CD4-positive, alpha-beta T cell treated with Interleukin-17A for 1 hour (primary cell): ENCODE measurements at places on chromosomes 1 and 21.

DNA sequence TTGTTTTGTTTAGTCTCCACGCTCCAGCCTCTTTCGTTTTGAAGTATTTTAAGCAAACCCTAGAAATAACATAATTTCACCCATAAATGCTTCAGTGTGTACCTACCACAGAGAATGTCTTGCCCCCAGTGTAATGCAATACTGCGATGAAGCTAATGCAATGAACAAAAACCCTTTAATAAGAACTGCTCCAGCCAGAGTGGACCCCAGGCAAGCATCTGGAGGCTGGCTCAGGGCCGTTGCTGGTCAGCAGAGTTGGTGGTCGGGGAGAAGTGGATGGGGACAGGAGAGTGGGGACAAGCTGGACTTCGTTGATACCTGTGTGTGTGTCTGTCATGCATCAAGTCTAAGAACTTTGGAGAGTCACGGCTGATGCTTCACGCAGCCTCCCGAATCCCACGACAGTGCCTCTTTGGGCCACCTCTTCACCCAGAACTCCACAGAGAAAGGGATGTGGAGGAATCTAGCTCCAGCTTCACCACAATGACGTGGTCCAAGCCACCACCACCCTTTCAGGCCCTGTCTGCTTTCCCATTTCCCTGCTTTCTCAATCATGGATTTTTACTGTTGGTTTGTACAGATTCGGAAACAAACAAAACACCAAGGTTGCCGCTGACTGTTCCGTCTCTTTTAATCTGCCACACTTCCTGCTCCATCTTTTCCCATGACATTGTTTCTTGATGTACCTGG lies 108.6 kb upstream of the ERRFI1 start:
- no peak for DNase-seq

- no peak for DNase-seq
Measured at GRCh38 chr21:14688412-14688811, 142.3 kb upstream of the SAMSN1 start.

GRCh38 chr1:219837994-219838294 lies 90.4 kb downstream of the SLC30A10 start:
- DNase-seq: no peak

GRCh38 chr1:229411434-229412055 lies 22.3 kb downstream of the ACTA1 start:
- no peak for DNase-seq

DNA sequence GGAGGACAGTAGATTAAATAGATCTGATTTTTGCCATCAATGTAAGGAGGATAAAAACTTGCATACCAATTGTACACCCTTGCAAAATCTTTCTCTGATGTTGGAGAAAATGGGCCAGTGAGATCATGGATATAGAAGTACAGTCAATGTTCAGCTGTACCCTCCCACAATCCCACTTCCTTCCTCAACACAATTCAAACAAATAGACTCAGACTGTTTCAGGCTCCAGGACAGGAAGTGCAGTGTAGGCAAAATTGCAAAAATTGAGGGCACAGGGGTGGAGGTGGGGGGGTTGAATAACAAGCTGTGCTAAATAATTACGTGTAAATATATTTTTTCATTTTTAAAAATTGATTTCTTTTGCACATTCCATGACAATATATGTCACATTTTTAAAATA lies 3.9 kb upstream of the IFI44 start:
- peak; percentile 55 for DNase-seq

DNA sequence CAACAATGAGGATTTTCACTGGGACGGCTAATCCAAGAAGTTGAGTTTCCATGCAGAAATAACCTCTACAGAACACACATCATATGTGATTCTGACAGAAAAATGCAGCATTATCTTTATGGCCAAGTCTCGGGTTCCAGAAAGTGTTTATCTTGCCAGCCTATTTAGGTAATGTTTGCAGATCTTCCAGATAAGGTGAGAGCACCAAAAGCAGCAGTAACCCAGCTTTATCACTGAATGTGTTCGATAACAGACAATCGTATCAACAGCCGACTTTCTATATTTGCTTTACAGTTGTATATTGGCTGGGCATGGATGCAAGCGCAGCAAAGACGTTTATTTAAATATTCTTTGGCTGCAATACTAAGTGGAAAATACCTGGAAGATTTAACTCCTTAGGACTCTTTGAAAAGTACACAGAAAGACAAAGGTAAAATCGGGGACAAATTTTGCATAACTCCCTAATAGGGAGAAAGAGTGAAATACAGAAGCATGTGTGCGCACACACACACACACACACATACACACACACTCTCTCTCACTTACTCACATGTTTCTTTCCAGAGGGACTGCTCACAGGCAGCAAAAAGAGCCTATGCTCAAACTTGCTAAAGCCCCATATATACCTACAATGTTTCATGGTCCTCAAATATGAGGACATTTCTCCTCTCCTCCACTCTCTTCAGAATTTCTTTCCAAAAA lies 3.0 kb upstream of the CTSK start:
- no peak for DNase-seq

DNA sequence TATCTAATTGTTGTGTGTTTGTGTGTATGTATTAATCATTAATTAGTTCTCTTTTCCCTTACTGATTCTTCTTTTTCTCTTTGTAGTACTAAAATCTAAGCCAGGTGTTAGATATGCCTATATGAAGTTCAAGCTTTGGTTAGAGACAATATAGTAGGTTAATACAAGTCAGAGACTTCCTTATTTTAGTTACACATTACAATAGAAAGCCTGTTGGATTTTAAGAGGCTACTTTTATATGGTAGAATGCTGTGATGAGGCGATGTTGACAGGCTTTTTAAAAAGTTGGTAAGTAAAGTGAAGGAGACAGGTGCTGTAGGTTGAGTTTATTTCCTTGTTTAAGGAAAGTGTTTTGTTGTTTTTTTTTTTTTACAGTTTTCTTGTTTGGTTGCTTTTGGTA lies 45.9 kb downstream of the ADGRL2 start:
- no peak for DNase-seq
